ENCODE measurements at places on chromosomes 6 and 20. TPM values are rescaled to one million over a fixed set of nuclear protein-coding genes. Genes with fewer than 3 reads are reported as not detected.

- no peaks in the 10 kb centered on the region for H3K27me3 ChIP-seq
- no peaks in the 10 kb centered on the region for H3K36me3 ChIP-seq
- peaks cover 10% of the 10 kb centered on the region for H3K4me1 ChIP-seq
- H3K27ac ChIP-seq, result peak overlapping the region; percentile 95
These were observed 48.4 kb upstream of the EZR start for GRCh38 chr6:158867381-158868121.

Gene SPDEF
- 44.1 TPM for total RNA-seq

Gene BPIFB2
- not detected for total RNA-seq

- no peak for DNase-seq
- peak overlapping the region; percentile 36 for H3K27ac ChIP-seq
- no peaks in the 10 kb centered on the region for H3K4me1 ChIP-seq
- no peaks in the 10 kb centered on the region for H3K36me3 ChIP-seq
- H3K4me3 ChIP-seq, result no peak overlapping the region
- H3K27me3 ChIP-seq, result no peaks in the 10 kb centered on the region
These were observed 15.7 kb upstream of the FAM83C start for GRCh38 chr20:35307666-35308653.

Gene TLDC2
- total RNA-seq, result 39.2 TPM

Gene TSPO2
- not detected for total RNA-seq

Gene PDYN
- not detected for total RNA-seq

Gene TXLNB
- total RNA-seq, result 1.7 TPM

- no peaks in the 10 kb centered on the region for H3K36me3 ChIP-seq
- no peaks in the 10 kb centered on the region for H3K4me1 ChIP-seq
- H3K4me3 ChIP-seq, result no peak overlapping the region
These were observed 8.0 kb upstream of the BCAS1 start for GRCh38 chr20:54078296-54078984.

GRCh38 chr20:61533231-61533631, 281.2 kb downstream of the CDH4 start:
- no peak overlapping the region for H3K27ac ChIP-seq
- no peaks in the 10 kb centered on the region for H3K4me1 ChIP-seq
- H3K27me3 ChIP-seq, result no peaks in the 10 kb centered on the region
- H3K36me3 ChIP-seq, result no peaks in the 10 kb centered on the region
- no peak overlapping the region for H3K4me3 ChIP-seq

DNA sequence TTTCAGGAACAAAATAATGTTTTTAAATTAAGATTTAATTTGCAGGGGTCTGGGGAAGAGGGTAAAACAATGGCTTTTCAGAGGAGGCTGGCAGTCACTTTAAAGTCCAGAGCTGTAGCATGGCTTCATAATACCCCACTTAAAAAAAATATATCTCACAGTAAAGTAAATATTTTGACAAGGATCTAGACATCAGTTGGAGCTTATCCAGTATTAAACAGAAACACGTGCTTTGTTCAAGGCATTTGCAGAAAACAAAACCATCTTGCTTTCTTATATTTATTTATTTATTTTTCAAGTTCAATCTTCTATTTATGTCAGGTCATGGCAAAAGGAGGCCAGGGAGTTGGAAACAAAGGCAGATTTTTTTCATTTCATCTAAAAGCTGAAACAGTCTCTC, 53.3 kb upstream of the PRL start:
- H3K4me3 ChIP-seq, result no peak overlapping the region
- H3K36me3 ChIP-seq, result no peaks in the 10 kb centered on the region
- no peaks in the 10 kb centered on the region for H3K4me1 ChIP-seq
- H3K27ac ChIP-seq, result no peak overlapping the region
- H3K27me3 ChIP-seq, result no peaks in the 10 kb centered on the region

- H3K27me3 ChIP-seq, result no peaks in the 10 kb centered on the region
- no peaks in the 10 kb centered on the region for H3K4me1 ChIP-seq
- no peak overlapping the region for H3K27ac ChIP-seq
- H3K36me3 ChIP-seq, result no peaks in the 10 kb centered on the region
These were observed 782.9 kb downstream of the PTPRT start for GRCh38 chr20:42406826-42407225.

GRCh38 chr6:106383573-106383972, 23.1 kb downstream of the CRYBG1 start:
- no peak overlapping the region for H3K27ac ChIP-seq
- H3K36me3 ChIP-seq, result no peaks in the 10 kb centered on the region
- no peak overlapping the region for H3K4me3 ChIP-seq
- no peak for DNase-seq

DNA sequence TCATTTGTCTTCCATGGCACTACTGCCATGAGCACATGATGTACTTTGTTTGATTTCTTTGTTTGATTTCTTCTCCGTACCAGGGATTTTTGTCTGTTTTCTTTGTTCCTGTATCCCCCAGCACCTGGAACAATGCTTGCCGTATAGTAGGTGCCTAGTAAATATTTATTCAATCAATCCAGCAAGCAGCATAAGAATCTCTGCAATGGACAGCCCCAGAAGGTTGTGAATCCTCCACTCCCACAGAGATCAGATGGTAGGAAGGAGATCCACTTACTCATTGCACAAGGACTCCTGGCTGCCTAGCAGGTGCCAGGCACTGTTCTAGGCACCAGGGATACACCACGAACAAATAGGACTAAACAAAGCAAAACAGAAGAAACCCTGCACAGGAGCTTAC, 6.7 kb upstream of the SYNJ2 start:
- no peaks in the 10 kb centered on the region for H3K36me3 ChIP-seq
- no peak for DNase-seq
- no peaks in the 10 kb centered on the region for H3K4me1 ChIP-seq
- no peaks in the 10 kb centered on the region for H3K27me3 ChIP-seq

DNA sequence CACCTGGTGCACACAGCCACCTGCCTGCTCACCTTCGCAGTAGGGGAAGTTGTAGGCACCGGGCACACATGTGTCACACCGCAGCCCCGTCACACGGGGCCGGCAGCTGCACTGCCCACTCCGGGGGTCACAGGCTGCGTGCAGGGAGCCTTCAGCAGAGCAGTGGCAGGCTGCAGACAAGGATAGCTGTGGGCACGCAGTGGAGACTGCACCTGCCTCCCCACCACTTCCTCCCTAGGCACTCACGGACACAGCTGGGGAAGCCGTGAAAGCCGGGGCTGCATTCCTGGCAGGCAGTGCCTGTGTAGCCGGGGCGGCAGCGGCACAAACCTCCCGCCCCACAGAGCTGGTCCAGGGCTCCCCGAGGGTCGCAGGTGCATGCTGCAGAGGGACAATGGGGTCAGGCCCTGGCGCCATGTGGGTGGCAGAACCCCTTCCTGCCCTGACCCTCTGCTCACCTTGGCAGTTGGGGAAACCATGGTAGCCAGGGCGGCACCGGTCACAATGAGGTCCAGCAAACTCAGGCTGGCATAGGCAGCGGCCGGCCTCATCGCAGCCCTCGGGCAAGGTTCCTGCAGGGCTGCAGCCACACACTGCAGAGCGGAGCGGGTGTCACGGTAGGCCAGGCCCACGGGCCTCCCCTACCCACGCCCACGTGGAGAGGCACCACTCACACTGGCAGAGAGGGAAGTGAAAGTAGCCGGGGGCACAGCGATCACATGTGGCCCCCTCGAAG, 29.4 kb downstream of the LAMA5 start:
- no peak overlapping the region for H3K4me3 ChIP-seq
- H3K36me3 ChIP-seq, result no peaks in the 10 kb centered on the region

Gene PSORS1C2
- total RNA-seq, result not detected

GRCh38 chr20:57622579-57623381, 2.6 kb upstream of the ZBP1 start:
- H3K4me3 ChIP-seq, result no peak overlapping the region
- H3K27me3 ChIP-seq, result no peaks in the 10 kb centered on the region
- no peak overlapping the region for H3K27ac ChIP-seq
- DNase-seq, result peak; percentile 88
- H3K4me1 ChIP-seq, result peaks cover 8% of the 10 kb centered on the region

DNA sequence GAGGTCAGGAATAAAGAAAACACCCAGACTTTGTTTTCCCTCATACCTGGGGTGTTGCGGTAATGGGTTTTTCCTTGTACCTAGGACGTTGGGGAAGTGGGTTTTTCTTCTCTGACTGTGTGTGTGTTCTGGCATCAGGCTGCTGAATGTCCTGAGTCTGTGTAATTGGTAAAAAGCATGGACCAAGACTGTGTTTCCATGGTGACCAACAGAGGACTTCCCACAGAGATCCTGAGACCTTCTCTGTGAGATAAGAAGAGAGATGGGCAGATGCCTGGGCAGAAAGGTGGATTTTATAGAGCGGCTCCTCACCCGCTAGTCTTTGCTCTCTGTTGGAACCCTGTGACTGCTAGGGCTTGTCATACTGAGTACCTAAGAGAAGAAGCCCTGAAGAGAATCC, 135.4 kb upstream of the GGTLC1 start:
- H3K4me1 ChIP-seq, result no peaks in the 10 kb centered on the region
- no peak overlapping the region for H3K4me3 ChIP-seq
- H3K27me3 ChIP-seq, result no peaks in the 10 kb centered on the region

Gene SLC17A3
- not detected for total RNA-seq

Gene FOXA2
- total RNA-seq, result 9.1 TPM

Gene PRDM1
- 6.4 TPM for total RNA-seq

DNA sequence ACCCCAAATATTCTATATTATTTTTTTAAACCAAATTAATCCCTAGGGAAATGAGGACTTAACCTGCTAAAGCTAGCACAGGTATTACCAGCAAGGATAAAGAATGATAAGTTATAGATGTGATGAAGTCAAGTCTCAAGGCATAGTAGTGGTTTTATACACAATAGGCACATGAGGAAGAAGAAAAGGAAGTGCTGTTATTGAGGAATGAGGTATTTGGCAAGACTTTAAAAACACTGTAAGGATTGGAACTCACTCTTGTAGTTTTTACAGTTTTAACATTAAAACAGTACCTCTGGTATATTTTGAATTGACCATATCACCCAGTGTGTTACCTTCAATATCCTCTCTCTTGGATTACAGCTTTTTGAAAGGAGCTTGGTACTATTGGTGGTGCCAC, 54.6 kb downstream of the PHF3 start:
- no peak overlapping the region for H3K27ac ChIP-seq
- no peaks in the 10 kb centered on the region for H3K27me3 ChIP-seq
- H3K4me3 ChIP-seq, result no peak overlapping the region
- H3K4me1 ChIP-seq, result no peaks in the 10 kb centered on the region
- no peak for DNase-seq

- no peaks in the 10 kb centered on the region for H3K36me3 ChIP-seq
- DNase-seq, result no peak
- no peaks in the 10 kb centered on the region for H3K27me3 ChIP-seq
- no peak overlapping the region for H3K4me3 ChIP-seq
These were observed 91.9 kb downstream of the TFAP2A start for GRCh38 chr6:10323018-10323417.

- no peaks in the 10 kb centered on the region for H3K36me3 ChIP-seq
- DNase-seq, result peak; percentile 60
- H3K4me1 ChIP-seq, result no peaks in the 10 kb centered on the region
- no peaks in the 10 kb centered on the region for H3K27me3 ChIP-seq
- no peak overlapping the region for H3K27ac ChIP-seq
These were observed 243.5 kb downstream of the GMPR start for GRCh38 chr6:16481697-16482399.

DNA sequence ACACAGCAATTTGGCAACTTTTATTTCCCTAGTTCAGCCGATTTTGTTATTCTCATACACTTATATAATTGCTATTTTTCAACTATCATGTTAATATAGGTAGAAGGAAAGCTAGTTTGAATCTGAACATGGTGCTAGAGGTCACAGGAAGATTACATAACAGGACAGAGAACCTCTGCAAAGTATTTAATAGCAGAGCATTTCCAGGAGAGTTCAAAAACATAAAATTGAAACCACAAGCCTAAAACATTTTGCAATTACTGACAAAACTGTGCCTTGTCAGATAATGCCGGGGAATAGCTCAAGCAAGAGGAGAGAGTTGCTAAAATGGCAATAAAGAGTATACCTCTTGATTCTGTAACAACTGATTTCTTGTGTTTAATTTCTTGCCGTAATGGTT, 70.8 kb downstream of the TFAP2B start:
- DNase-seq, result no peak
- H3K27ac ChIP-seq, result no peak overlapping the region
- H3K4me3 ChIP-seq, result no peak overlapping the region
- H3K4me1 ChIP-seq, result no peaks in the 10 kb centered on the region

Gene ARMH2
- total RNA-seq, result not detected

Gene ERVFRD-1
- total RNA-seq, result not detected

Gene PGC
- not detected for total RNA-seq

DNA sequence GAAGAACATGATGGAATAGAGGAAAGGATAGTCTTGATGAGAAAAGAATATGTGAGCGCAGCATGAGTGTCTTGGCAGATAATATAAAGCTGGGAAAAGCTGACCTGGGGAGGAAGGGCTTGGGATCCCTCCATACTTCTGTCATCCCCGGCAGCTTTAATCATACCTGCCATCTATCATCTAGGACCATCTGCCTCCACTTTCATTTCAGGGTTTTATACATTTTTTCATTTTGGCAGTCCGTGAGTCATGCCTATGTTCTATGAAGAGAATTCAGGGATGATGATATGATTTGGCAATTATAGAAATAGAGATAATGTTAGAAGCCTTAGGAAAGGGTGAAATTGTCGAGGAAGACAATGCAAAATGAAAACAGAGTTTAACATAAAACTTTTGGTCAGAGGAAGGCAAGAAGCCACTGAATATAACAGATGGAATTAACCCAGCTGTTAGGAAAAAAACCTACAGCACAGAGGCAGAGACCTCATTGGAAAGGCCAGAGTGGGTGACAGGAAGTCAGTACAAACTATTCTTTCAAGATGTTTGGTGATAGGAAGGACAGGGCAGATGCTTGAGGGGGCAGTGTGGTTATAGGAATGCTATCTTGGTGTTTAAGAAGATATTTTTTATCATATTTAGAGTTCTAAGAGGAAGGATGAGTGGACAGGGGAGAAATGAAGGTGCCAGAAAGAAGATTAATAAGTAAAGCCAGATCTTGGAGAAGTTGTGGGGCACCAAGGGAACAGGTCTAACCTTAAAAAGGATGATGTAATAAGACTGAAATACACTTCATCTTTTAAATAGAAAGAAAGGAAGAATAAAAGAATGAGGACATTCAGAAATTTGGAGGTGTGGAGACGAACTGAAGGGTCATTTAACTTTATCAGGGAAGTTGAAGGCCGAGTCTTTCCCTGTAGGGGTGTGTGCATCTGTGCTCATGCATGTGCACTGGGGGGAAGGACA, 37.8 kb downstream of the MARCKS start:
- H3K36me3 ChIP-seq, result no peaks in the 10 kb centered on the region
- no peaks in the 10 kb centered on the region for H3K27me3 ChIP-seq
- H3K4me1 ChIP-seq, result no peaks in the 10 kb centered on the region
- H3K27ac ChIP-seq, result no peak overlapping the region
- no peak overlapping the region for H3K4me3 ChIP-seq

DNA sequence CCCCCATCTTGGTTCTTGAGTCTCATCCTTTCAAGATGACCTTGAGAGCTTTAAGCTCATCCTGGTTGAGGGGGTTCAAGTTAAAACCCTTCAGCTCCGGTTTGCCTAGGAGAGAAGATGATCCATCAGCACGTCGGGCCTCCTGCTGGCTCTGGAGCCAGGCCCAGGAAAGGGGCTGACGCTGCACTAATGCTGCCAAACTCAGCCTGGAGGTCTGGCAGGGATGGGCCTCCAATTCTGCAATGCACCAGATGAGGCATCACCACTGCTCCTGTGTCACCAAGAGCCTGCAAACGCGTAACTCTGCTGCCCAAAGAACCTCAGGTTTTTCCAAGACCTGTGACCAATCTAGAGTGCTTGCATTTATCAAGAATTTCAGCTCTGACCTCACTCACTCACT, 6.1 kb downstream of the PDRG1 start:
- H3K36me3 ChIP-seq, result peaks cover 59% of the 10 kb centered on the region
- H3K4me3 ChIP-seq, result no peak overlapping the region
- H3K27ac ChIP-seq, result no peak overlapping the region
- no peak for DNase-seq
- H3K27me3 ChIP-seq, result no peaks in the 10 kb centered on the region

- no peak for DNase-seq
- H3K27ac ChIP-seq, result no peak overlapping the region
- H3K4me3 ChIP-seq, result no peak overlapping the region
- H3K36me3 ChIP-seq, result no peaks in the 10 kb centered on the region
These were observed 4.5 kb downstream of the RIPOR2 start for GRCh38 chr6:24931296-24931695.

Measured in Peyer's patch (tissue), 4 donors.